Frontal cortex (tissue), 4 donors: ENCODE measurements at places on chromosomes 6 and 20. TPM values are rescaled to one million over a fixed set of nuclear protein-coding genes. Genes with fewer than 3 reads are reported as not detected.

IYD gene
- not detected for total RNA-seq

PRL gene
- total RNA-seq: not detected

MATN4 gene
- total RNA-seq: under 0.01 TPM

PSMA7 gene
- 124 TPM for total RNA-seq

CST3 gene
- 63.6 TPM for total RNA-seq

MYB gene
- total RNA-seq: 2.9 TPM

SEL1L2 gene
- 0.41 TPM for total RNA-seq

TXLNB gene
- 0.82 TPM for total RNA-seq

APCDD1L gene
- total RNA-seq: not detected

PTP4A1 gene
- 75.4 TPM for total RNA-seq

EBF4 gene
- total RNA-seq: 11.8 TPM

ADGRF4 gene
- total RNA-seq: not detected

BPIFB6 gene
- total RNA-seq: not detected

SLC17A9 gene
- under 0.01 TPM for total RNA-seq

WFDC12 gene
- total RNA-seq: not detected

ACTL10 gene
- 0.82 TPM for total RNA-seq

GNMT gene
- total RNA-seq: not detected

TBX18 gene
- 6.5 TPM for total RNA-seq

TNF gene
- not detected for total RNA-seq

IL20RA gene
- 0.41 TPM for total RNA-seq

GINS1 gene
- total RNA-seq: 9.8 TPM

PCNA gene
- 42.0 TPM for total RNA-seq

KCNG1 gene
- 22.4 TPM for total RNA-seq

NOX3 gene
- not detected for total RNA-seq

SLC22A2 gene
- 0.82 TPM for total RNA-seq

COL9A3 gene
- total RNA-seq: 10.2 TPM

BFSP1 gene
- total RNA-seq: 0.41 TPM

PLA2G7 gene
- 1.6 TPM for total RNA-seq

ALDH8A1 gene
- 3.3 TPM for total RNA-seq

C6orf118 gene
- 5.3 TPM for total RNA-seq

FAM135A gene
- 151 TPM for total RNA-seq

SLC35D3 gene
- total RNA-seq: 0.82 TPM

HRH3 gene
- 0.82 TPM for total RNA-seq

OR2B2 gene
- not detected for total RNA-seq

IL17F gene
- total RNA-seq: not detected

NRSN1 gene
- total RNA-seq: 22.0 TPM

TMX4 gene
- 42.4 TPM for total RNA-seq

CCDC170 gene
- total RNA-seq: 0.41 TPM

TMEM200A gene
- 20.4 TPM for total RNA-seq

OTOR gene
- 0.82 TPM for total RNA-seq

HLA-DQA1 gene
- not detected for total RNA-seq

TRMT11 gene
- total RNA-seq: 23.2 TPM

CCR6 gene
- not detected for total RNA-seq

NHSL1 gene
- total RNA-seq: 71.3 TPM

TPBG gene
- 4.5 TPM for total RNA-seq

HDGFL1 gene
- total RNA-seq: under 0.01 TPM

GSTA3 gene
- not detected for total RNA-seq

SLC29A1 gene
- total RNA-seq: 3.7 TPM
